ENCODE measurements at places on chromosomes 3 and 15.

DNA sequence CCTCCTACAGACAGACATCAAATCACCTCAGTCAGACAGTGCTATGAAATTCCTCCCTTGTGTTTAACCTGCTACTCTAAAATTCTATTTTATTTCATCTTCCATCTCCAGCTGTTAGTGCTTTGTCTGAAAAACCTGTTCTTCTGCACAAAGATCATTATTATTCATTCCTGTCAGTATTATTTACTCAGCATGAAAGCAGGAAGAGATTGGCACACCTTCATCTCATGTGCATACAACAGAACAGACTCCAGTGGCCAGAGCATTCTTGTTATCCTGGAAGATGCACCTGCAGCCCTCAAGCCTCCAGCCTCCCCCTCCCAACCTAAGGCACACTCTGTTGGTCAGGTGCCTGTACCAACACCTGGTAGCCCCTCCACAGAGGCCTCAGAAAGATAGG lies 1.8 kb upstream of the ROPN1B start:
- no peak for DNase-seq

DNA sequence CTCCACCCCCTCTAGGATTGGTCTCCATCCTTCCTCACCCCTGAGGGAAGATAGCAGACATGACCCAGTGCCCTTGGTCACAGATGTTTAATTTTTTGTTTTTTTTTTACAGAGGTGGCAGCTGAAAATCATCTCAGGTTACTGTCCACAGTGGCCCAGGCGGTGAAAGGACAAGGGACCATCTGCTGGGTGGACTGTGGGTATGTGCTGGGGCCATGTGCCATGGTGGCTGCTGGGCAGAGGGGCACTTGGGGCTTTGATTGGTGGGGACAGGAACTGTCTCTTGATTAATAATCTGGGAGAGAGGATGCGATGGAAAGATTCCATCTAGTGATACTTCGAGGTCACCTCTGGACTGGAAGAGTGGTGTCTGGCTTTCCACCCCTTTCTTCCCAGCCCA lies 25.4 kb downstream of the PDIA5 start:
- DNase-seq: no peak

DNA sequence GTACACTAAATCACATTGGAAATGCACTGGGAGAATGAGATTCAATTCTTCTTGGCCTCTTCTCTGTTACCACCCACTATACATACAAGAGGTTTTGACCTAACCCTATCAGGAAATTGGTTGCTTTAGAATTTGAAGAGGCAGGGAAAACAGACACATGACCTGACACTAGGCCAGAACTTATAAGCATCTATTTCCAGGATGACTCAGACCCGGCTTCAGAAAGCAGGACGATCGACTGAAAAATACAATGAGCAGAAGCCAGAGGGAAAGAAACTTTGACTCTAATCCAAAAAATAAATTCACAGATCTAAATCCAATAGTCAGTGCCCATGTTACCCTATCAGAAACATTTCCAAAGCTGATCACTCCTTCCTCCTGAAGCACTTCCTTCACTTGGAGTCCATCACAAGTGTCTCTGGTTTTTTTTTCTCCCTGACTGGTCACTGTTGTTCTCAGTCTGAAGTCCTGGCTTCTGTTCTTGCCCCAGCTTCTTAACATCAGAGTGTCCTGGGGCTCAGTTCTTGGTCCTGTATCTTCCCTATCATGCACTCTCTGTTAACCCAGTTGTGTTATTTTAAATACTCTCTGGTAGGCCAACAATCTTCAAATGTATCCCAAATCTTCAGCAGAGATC lies 133.6 kb downstream of the P2RY1 start:
- DNase-seq: no peak

DNA sequence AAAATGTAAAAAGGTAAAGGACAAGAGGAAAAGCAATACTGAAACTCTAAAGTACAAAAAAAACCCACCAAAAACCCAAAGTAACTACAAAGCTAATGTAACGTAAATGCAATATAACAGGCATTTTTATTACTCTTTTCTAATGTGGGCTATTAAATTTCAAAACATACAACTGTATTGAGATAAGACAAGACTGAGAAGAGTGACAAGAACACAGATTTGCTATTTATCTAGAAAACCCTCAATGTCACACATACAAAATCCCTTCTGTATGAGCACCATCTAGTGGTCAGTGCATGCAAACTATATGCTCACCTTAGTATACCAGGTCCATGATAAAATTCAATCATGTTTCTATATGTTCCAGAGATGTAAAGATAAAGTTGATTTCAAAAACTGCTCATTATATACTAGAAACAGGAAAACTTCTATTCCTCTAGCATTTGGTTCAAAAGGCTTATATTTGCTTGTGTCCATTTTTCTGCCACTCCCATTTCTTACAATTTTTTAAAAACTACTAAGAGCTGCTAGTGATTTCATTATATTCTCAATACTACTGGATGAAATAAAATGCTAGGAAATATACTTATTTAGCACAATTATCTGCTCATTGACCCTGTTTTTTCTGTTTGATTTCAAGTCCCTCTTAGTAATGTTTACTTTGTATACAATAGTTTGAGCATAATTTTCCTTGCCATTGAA lies 111.4 kb downstream of the DLG1 start:
- no peak for DNase-seq

GRCh38 chr3:42539871-42540714 lies 37.6 kb downstream of the VIPR1 start:
- no peak for DNase-seq

- no peak for DNase-seq
These were observed 17.1 kb downstream of the CD80 start for GRCh38 chr3:119542168-119542767.

GRCh38 chr15:39255760-39256159 lies 325.1 kb upstream of the THBS1 start:
- DNase-seq: no peak

- DNase-seq: no peak
These were observed 26.7 kb upstream of the ABHD10 start for GRCh38 chr3:111952086-111952485.

DNA sequence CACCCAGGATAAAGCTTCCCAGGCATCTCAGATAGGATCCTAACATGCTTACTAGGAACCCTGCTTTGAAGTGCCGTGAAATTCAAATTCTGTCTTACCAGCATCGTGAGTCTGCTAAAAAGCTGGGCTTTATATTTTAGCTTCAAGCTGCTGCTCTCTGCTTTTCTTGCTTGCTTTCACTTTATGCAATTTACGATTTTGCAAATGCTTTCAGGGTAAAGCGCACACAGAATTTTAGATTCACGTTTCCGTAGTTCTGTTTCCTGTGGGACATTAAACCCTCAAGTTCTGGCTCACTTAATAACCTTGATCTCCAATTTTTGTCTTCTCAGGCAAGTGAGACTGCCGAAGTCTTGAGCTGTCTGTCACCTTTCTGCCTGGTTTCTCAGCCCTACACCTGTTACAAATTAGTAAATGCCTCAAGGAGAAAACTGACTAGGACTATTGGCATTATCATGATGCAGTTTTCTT lies 170.5 kb upstream of the TGFBR2 start:
- DNase-seq: no peak

DNA sequence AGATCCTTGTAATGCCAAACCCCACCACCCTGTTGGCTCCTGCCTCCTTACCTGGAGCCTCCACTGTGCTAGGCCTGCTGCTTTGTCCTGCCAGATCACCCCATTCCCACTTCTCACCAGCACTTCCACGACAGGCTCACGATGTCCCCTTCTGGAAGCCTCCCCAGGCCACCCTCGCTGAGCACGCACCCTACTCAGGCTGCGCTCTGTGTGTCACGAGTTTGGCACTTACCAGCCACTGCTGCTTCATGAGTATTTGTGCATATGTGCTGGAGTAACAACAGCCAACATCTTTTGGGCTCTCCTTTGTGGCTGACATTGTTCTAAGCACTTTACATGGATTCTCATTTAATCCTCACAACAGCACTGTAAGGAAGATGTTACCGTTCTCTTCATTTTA lies 58.1 kb downstream of the PDIA5 start:
- no peak for DNase-seq

Data from cortex of kidney (tissue), 1 donor.